BJ (cell line): ENCODE measurements at places on chromosomes 16 and 17.

- DNase-seq = no peak
Observed at GRCh38 chr17:2862197-2862596, 66.0 kb downstream of the RAP1GAP2 start.

DNA sequence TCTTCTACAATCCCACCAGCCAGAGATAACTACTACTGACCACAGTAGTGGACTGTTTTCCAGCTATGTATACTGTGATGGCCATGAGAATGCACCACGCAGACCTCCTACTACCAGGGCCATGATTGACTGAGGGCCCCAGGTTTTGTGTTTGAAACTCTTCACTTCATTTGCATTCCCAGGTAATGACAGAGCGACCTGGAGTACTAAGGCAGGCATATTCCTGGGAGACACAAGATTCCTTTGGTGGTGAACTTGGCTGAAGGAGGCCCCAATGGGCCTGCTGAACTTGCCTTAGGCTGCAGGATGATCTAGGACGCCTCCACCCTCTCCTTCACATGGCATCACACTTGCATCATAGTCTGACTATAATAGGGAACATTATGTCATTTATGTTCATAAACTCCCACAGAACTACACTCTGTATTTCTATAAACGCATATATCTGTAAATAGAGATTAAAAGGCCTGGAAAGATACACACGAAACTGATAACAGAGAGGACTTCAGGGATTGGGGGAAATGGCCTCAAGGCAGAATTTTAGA is 30.4 kb downstream of the CLEC19A start:
- DNase-seq = no peak

GRCh38 chr16:69119536-69119935 is 12.9 kb downstream of the CHTF8 start:
- no peak for DNase-seq

DNA sequence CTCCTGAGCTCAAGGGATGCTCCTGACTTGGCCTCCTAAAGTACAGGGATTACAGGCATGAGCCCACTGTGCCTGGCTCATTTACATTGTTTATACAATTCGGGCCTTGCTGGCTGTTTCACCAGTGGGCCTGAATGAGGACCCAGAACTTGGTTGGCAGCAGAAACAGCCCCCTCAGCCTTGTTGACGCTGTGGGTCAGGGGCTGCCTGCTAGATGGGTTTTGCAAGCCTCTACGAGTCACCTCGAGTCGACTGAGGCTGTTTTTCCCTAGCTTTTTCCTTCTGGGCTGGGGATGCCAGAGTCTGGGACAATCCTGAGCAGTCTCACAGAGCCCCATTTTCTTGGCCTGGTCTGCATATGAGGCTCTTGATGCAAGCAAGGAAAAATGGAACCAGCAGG is 16.1 kb downstream of the PPL start:
- DNase-seq = no peak

DNA sequence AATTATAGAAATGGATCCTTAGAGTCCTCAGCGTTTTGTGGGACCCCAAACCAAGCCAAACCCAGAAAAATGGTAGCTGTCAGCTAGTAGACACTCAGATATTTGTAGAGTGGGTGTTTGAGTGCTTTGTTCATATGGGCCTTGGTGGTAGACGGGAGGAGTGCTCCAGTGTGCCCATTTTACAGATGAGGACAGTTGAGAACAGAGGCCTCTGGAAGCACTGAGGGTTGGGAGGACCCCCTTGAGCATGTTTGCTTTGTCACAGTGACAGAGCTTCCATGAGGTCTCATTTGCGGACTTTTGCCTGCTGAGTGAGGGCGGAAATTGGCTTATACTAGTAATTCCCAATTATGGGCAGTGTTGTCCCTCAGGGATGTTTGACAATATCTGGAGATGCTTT is 111.7 kb downstream of the ABCC6 start:
- no peak for DNase-seq

GRCh38 chr16:66581246-66581952 is 2.1 kb downstream of the CMTM2 start:
- DNase-seq = no peak

DNA sequence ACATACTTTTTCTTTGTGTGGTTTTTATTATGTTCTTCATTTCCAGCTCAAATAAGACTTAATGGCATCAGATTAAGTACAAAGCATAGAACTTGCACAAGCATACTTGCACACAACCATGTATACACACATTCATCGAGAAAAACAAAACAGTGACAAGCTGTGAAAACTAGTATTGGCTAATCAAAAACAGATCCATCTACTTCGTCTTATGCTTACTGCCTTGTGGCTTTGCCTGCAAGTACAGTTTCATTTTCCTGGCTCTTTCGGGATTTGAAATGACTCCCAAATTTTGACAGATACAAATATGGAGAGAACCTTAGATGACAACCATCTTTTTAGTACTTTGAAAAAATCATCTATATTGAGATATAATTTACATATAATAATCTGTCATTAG is 338.3 kb downstream of the BCAS3 start:
- no peak for DNase-seq

GRCh38 chr17:38900978-38901656 is 24.3 kb upstream of the LASP1NB start:
- DNase-seq = peak; percentile 75

GRCh38 chr16:83312718-83313245 is 495.0 kb upstream of the HSBP1 start:
- DNase-seq = no peak

GRCh38 chr16:66390346-66391108 is 24.0 kb downstream of the CDH5 start:
- no peak for DNase-seq
